ENCODE measurements at places on chromosomes 4 and X.

DNA sequence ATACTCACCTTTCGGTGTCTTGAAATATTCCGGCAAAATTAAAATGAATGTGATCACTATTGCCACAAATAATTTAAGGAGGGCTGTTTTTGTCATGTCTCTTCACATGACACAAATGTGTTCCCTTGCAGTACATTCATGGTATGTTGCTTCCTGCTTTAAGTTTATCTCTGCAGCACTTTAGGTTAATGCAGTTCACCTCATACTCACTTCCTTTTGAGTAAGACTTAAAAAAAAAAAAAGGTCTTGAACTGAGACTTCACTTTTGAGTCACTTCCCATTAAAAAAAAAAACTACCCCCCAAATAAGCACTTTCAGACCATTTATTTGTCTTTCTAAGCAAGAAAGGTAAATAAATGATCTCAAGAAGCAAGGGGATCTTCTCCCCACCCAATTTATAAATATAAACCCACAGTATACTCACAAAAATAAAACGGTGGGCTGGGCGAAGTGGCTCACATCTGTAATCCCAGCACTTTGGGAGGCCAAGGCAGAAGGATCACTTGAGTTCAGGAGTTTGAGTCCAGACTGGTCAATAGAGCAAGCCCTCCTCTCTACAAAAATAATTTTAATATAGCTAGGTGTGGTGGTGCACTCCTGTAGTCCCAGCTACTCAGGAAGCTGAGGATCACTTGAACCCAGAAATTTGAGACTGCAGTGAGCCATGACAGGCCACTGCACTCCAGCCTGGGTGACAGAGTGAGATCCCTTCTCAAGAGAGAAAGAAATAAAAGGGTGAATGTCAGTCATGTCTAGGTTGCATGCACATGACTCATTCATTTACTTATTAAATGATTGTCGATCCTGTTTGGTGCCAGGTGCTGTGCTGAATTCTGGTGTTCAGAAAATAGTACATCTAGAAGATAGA is at the start of gene TMEM156:
Gene TMEM156 (minus strand): TSS at position 192 of the 868 bp plus-strand sequence. CDS start 96 bp downstream, at position 96.
- DNase-seq = no peak

DNA sequence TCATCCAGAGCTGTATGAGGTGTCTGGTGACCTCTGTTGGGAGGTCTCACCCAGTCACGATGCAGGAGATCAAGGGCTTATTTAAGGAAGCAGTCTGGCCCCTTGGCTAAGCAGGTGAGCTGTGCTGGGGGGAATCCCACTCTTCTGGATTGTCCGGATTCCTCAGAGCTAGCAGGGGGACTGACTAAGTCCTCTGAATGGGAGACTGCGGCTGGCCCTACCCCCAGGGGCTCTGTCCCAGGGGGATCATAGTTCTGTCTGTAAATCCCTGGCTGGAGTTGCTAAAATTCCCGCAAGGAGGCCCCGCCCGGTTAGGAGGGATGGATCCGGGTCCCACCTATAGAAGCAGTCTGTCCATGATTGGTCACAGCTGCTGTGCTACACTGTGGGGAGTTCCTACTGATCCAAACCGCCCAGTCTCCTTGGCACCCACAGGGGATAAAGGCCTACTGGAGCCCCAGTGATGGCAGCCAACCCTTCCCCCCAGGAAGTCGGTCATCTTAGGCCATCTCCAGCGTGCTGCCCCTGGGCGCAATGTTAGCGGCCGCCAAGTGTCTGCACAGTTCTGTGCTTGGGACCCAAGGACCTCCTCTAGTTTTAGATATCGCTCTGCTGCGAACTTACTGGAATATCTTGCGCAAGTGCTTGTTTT is 118.2 kb upstream of the KLF8 start:
- no peak for DNase-seq

GRCh38 chrX:74297766-74298165 is 6.2 kb upstream of the ZCCHC13 start:
- DNase-seq = no peak

DNA sequence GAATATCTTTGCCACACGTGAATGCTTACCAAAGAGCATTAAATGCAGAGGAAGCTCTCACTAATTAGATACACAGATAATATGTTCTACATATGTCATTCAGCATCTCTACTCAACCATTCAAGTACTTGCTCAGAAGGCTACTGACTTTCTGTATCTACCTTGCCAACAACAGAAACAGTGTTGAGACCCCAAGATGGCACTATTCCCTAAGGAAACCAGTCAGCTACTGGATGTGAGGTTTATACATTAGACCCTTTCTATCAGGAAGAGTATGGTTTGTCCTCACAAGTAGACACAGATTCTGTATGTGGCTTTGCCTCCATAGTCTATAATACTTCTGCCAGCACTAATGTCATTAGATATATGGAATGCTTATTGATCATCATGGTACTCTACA is 443.9 kb upstream of the INTU start:
- DNase-seq = peak; percentile 31

- DNase-seq = no peak
Observed at GRCh38 chrX:109140463-109140862, 341.4 kb downstream of the GUCY2F start.

GRCh38 chr4:54495091-54495490 is 162.7 kb upstream of the KIT start:
- DNase-seq = no peak

DNA sequence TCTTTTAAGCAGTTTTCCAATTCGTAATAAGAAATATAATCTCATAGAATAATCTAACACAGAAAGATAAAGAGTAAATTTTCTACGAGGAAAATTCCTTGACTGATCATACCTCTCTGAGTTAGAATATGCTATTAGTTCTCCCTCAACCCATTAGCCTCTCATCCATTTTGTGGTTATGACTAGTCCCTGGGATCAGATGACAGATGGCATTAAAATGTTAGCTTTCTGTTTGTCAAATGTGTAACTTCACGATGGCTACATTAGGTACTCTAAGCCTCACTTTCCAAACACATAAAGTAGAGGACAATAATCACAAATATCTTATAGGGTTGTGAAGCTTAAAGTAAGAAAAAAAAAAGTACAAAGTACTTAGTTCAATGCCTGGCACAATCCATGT is 112.2 kb downstream of the ZAR1 start:
- DNase-seq = no peak

DNA sequence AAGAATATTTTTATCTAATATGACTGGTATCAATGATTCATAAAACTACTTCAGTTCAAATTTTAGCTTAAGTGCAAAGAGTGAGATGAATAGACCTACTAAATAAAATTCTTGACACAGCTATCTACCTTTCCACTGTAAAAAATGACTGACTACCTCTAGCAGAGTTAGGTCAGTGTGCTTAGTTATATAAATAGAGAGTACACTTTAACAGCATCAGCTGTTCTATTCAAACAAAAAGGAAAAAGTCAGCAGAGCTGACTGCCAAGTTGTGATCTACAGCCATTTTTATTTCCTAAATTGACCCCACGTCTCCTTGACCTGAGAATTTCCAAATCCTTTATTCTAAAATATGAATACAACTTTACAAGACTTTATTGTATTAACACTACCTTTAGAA is 262.4 kb downstream of the CAMK2D start:
- DNase-seq = no peak

GRCh38 chr4:159483110-159483781 is 380.4 kb downstream of the RAPGEF2 start:
- no peak for DNase-seq

- no peak for DNase-seq
Observed at GRCh38 chrX:35276115-35276514, 333.5 kb downstream of the FAM47B start.

DNA sequence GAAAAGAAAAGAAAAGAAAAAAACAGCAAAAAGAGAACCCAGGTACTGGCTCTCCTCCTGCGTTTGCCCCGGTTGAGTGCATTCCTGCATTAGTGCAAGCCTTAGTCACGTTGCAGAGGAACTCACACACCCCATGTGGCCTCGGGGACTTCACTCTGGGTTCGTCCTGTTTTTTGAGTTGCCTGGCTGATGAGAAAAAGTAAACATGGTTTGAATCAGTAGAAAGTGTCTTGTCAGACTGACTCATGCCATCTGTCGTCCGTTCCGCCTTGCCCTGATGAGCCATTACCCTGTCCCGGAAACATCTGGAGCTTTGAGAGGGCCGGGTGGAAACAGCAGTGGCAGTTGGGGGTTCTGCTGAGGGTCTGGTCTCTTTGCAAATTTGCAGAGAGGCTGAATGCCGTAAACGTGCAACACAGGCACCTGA is 16.3 kb downstream of the CD99 start:
- peak; percentile 11 for DNase-seq

DNA sequence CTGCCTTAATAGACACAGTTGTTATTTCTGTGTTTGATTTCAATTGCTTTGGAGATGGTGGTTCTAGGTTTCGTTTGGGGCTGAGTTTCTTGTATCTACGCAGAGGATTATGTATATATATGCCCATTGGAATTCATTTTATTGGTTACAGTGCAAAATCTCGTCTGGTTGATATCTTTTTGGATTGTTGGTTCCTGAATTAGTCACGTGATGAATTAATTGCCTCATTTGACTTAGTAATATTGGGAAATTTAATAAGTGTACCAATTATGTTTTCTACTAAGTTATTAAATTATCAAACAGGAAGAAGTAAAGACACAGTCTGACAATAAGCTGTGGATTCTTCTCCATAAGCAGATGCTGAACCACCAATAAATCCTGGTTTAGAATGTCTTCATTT is 467.9 kb upstream of the TENM3 start:
- DNase-seq = no peak

DNA sequence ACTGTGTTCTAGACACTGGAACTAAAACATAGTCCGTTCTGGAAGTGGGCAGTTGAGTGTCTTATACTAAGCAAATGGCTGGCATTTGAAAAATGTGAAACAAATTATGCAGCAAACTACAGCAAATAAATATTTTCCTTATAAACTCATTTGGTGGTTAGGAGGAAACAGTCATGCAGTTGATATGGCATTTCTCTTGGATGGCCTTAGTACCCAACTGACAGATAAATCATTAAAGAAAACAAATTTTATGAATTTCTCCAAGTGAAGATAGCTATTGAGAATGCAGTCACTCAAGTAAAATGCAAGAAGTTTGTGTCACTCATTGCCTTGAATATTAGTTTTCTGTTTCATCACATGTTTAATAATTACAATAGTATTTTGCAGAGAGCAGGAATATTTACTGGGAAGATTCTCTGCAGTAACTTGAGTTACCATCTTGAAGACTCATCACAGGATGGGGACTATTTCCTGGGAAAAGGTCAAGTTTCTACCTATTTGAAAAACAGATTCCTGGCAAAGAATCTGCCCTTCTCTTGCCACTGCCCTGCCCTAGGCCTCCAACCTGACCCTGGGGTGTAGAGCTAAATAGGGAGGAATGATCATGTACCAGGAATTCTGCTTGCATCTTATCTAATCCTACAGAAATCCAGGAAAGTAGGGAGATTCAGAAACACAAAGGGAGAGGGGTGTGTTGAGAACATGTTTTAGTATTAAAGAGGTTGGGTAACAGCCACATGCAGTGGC is 105.9 kb downstream of the SH3RF1 start:
- DNase-seq = no peak

- DNase-seq = no peak
Observed at GRCh38 chr4:141849778-141850177, 213.4 kb downstream of the IL15 start.

DNA sequence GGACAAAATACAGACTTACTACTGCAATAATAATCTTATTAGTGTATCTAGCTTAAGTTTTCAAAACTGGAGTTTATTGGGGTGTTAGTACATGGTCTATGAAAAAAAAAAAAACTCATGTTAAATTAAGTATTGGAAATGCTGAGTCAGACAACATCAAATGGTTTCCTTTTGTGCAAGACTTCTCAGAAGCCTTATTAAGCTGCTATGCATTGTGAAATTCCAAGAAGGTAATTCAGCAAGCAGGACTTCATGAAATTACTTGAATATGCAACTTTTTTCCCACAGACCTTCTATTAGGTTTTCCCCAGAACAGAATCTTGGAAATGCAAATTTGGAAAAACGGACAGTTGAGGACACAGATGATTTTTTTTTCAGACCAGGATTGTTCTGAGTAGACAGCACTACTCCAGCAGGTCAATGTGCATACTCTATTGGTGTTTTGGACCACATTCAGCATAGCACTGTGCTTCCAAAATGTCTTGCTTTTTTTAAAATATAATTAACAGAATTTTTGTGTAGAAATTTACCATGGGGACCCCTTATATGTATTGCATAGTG is 568.8 kb upstream of the TENM3 start:
- DNase-seq = no peak

DNA sequence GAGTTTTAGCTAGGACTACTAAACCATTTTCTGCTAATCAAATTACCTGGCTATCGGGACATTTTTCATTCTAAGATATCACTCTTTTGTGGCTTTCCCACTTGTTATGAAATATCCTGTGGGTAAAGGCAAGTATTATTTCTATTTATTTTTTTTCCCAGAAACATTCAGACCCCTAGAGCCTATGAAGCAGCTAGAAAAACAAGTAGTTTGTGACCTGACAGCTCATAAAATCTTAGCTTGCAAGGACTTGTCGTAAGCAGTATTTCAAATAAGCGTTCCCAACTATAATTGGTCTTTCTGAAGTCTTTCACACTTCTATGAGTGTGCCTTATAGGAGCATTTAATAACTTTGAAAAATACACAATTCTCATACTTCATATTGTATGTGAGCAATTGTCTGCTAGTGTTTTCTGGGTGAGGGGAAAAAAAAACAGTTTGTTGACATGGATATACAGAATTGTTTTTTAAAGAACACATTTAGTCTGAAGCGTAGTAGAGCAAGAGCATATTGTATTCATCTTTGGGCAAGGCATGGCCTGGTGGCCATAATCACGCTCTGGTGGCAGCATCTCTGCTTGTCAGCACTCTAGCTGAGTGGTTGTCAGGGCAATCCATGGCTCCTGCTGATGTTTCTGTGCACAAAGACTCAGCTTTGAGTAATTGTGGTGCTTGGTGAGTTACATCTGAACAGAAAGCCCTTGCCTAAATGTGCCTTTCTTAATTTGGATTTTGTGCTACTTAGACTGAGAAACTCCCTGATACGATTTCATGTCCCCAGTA is 2.6 kb downstream of the MCUB start:
- peak; percentile 56 for DNase-seq
